Memory B cell (primary cell): ENCODE measurements at places on chromosomes 11 and 22.
A peak's percentile ranks its signal among the peaks of the same experiment; 100 is the strongest.

DNA sequence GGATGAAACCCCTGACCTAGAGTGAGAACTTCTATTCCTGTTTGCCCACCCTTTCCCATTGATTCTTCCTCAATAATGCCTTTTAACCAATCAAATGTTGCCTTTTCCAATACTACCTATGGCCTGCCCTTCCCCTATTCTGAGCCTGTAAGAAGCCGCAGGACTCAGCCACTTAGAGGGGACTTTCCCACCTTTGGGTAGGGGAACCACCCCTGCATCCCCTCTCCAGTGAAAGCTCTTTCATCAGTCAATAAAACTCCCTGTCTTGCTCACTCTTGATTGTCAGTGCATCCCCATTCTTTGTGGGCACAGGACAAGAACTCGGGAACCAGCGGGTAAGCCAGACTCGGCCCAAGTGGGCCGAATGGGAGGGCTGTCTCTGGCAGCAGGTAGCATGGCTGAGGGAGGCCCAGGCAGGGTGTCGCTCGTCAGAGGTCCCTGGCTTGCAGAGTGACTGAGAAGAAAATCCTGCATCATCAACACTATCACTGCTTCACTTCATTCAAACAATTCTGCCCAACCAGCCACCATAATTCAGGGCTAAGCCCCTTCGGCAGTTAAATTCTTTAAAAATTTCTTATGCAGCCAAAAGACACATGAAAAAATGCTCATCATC is 30.4 kb downstream of the LDHAL6A start:
- DNase-seq: no peak

DNA sequence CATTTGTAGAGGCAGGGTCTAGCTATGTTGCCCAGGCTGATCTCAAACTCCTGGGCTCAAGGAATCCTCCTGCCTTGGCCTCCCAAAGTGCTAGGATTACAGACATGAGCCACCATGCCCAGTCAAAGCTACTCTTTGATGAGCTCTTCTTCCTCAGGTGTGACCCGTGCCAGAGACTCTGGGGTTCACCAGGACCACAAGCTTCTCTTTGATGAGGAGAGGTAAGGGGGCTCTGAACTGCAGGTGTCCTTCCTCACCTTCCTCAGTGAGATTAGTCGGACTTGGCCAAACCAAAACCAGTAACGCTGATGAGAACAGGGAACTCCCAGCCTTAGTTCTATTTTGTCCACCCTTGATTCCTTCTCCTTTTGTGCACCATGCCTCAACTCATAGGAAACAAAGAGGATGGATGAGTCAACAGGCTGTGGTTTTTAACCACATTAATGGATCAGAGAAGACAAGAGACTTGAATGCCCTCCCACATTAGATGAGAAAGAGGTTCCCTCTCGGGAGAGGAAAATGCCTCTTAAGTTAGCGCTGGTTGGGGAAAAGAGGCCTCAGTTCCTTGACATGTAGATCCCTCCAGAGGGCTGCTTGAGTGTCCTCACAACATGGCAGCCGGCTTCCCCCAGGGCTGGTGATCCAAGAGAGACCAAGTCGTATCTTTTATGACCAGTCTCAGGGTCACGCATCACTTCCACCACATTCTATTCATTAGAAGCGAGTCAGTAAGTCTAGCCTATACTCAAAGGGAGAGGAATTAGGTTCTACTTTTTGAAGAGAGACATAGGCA is 25.7 kb upstream of the CTR9 start:
- DNase-seq: no peak

GRCh38 chr11:19055016-19055415 is 5.5 kb downstream of the MRGPRX2 start:
- no peak for DNase-seq

GRCh38 chr22:37855462-37855861 is 6.2 kb downstream of the EIF3L start:
- no peak for DNase-seq

DNA sequence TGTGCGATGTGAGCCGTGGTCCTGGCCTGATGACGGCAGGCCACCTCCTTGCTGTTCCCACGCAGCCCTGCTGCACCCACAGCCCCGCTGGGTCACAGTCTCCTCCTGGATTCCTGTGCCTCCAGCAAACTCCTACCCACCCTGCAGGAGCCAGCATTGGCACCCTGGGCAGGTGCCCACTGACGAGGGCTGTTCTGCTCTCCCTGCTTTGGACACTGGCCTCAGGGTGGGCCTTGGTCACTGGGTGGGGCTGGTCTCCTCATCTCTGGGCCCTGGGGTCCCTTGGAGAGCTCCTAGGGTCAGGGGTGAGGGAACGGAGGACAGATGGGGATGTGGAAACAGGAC is 12.7 kb downstream of the TSPAN4 start:
- DNase-seq: no peak

- no peak for DNase-seq
These were observed 4.9 kb upstream of the ATP6V1E1 start for GRCh38 chr22:17633217-17633997.

DNA sequence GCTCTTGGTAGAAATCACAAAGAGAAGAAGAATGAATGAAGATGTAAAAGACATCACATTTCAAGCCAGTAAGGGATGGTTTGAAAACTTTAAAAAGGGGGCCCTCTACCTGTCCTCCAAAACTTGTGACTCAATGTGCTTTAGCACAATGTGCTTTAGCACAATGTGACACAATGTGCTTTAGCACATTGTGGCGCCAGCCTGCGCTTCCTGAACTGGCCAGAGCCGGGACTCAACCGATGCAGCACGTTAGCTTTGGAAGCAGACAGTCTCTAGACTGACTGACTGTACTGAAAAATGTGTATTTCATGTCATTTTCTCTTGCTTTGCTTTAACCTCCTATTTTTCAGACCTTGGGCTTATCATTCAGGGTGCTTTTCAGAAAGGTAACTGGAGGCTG is 63.5 kb downstream of the FAM83F start:
- no peak for DNase-seq

DNA sequence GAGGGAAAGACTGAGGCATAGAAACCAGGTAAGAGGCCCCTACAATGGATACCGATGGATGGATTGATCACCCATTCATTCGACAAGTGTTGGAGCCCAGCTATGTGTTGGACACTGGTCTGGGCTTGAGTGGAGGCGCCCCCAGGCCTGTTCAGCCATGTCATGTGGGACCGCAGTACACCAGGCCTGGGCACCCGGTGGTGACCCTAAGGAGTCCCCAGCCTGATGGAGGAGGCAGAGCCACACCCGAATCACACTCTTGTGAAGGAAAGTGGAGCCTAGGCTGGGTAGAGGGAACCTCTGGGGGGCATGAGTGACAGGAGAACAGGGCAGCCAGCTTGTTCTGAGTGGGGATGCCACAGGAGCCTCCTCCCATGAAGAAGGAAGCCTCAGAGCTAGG is 10.2 kb downstream of the CACNA1I start:
- no peak for DNase-seq

DNA sequence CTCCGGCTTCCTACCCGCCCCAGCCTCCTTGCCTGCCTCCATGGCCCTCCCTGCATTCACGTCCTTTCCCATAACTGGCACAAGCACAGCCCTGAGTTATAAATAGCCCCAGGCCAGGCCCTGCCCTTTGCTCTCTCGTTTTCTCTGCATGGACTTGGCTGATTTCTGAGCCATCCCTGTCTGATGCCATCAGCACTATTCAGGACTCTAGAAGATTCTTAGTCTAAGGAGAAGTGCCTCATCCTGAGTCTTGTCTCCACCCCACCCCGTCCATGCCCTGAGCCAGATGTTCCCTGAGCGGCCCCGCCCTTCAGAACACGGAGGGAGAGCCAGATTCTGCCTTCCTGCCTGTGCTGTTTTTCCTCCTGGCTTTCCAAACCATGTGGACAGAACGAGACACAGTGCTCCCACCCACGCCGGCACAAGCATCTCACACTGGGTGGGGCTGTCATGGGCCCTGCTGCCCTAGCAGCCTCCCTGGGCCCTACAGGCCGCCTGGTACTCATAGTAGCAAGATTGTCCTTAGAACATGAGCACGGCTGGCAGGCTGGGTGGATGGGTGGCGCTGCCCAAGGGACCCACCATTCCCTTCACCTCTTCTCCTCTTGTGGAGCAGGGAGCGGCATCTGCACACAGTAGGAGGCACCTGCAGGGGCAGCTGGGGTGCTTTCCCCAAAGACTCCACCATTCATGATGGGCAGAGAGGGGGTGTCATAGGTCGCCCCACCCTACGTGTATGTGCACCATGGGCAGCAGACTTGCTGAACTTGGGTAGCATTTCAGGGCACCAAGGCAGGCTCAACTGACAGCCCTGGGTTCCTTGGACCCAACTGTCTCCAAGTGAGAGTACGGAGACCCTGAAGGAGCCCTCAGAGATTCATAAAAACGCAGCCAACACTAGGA is 76.9 kb downstream of the BCR start:
- DNase-seq: no peak

- DNase-seq: no peak
These were observed 3.1 kb upstream of the TMA7B start for GRCh38 chr22:39956932-39957664.

DNA sequence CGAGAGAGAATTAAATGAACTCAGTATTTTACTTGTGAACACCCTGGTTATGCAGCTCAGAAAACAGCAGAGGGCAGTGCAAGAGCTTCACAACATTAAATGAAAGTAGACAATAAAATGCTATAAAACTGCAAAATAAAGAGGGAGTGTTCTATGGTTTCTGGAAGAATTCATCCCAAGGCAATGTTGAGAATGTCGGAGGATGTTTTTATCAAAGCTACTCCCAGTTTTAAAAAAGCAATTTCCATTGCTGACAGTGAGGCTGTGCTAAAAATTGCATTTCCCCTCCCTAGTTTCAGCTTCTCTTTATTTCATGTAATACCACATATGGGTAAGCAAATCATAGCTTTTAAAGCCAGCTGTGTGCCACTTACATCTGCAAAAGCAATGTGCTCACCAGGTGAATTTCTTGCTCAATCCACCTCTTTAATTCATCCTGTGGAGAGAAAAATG is 296.8 kb downstream of the RAB38 start:
- no peak for DNase-seq

DNA sequence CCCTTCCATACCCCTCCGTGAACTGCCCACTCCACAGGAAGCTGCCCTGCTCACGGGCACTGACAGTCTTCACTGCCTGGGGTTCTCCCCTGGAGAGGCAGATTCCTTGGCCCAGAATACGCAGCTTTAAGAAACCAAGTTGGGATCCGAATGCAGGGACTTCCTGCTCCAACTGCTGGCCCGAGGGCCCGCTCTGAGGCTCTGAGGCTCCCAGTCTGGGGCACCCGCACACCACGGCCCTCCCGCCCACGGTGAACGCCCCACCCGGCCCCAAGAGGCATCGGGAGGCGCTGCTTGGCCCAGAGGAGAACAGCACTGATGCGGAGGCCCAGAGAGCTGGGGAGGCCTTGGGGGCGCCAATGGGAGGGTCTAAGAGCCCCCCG is 42.3 kb downstream of the IGF2 start:
- DNase-seq: no peak

GRCh38 chr11:84212468-84213390 is 926.6 kb upstream of the CCDC90B start:
- no peak for DNase-seq

DNA sequence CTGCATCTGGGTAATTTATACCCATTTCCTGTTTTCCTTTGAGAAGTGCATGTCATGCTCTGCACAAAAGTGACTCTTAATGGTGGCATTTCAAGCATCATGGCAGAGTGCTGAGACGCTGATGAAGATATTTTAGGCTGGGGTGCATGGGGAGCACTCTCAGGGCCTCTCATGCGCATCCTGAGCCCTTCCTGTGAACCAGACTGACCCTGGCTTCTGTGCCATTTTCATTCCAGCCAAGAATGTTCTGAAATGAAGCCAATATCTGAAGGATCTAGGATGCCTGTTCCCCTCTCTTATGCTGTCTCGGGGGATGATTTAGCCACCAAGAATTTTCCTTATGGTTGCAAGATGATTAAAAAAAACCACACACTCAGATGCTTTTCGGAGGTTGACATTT is 61.5 kb downstream of the MIAT start:
- DNase-seq: no peak

DNA sequence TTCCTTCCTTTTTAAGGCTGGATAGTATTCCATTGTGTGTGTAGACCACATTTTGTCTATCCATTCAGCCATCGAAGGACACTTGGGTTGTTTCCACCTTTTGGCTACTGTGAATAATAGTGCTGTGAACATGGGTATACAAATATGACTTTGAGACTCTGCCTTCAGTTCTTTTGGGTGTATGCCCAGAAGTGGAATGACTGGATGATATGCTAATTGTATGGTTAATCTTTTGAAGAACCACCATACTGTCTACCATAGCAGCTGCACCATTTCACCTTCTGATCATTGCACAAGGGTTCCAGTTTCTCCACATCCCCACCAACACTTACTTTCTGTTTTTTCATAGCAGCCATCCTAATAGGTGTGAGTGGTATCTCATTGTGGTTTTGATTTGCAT is 30.3 kb downstream of the SGSM1 start:
- no peak for DNase-seq

GRCh38 chr22:45210991-45211390 is 29.7 kb downstream of the KIAA0930 start:
- DNase-seq: no peak

GRCh38 chr11:108218912-108219783 is 3.3 kb downstream of the NPAT start:
- no peak for DNase-seq

GRCh38 chr11:122246874-122247273 is 130.9 kb upstream of the BLID start:
- DNase-seq: no peak

DNA sequence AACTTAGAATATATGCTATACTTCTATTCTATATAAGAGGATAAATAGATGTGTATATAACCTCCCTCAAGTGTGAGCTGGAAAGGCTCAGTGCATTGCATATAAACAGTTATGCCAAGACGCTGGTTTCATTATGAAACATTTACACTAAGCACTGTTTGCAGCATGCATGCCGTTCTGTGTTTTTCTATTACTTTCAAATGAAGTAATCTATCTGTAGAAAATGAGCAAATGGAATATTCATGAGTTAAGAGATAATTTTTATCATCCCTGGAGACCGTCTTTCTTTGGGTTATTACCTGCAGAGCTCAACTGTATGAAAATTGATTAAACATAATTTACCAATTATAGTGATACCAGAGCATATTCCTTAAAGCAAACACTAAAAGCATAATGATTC is 925.7 kb upstream of the CCDC90B start:
- DNase-seq: no peak

DNA sequence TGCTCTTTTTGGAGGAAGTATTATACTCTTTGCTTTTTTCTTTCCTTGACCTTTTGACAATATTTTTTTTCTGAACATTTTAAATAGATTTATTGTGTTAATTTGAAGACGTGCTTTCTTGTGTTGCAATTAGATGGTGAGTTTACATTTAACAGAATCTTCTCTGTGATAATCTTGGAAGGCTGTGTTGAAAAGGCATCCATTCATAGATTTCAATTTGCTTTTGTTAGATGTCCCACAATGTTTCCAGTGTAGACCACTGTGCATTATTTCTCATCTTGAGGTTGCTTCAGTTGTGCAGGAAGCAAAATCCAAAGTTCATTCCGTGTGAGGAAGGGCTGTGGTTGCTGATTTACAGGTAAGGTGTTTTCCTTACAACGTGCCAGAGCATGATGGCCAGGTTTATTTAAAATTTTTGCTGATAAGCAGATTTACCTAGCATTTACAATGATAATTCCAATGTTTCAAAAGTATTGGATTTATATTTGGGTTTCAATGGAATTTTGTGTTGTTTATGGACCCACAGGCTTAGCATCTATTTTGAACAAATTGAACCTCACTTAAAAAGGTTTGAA is 4.1 kb upstream of the OR5J2 start:
- no peak for DNase-seq

GRCh38 chr11:69339041-69339733 is 45.2 kb downstream of the MYEOV start:
- DNase-seq: peak; percentile 6
